Stimulated activated CD8-positive, alpha-beta memory T cell treated with anti-CD3 and anti-CD28 coated beads, Interleukin-15, amount 100 ng/mL, for 48 hours (primary cell): ENCODE measurements at places on chromosomes 2 and 18.

- no peak for DNase-seq
These were observed 112.3 kb downstream of the MEP1B start for GRCh38 chr18:32301976-32302743.

- no peak for DNase-seq
These were observed 78.8 kb upstream of the PELI1 start for GRCh38 chr2:64223055-64223454.

DNA sequence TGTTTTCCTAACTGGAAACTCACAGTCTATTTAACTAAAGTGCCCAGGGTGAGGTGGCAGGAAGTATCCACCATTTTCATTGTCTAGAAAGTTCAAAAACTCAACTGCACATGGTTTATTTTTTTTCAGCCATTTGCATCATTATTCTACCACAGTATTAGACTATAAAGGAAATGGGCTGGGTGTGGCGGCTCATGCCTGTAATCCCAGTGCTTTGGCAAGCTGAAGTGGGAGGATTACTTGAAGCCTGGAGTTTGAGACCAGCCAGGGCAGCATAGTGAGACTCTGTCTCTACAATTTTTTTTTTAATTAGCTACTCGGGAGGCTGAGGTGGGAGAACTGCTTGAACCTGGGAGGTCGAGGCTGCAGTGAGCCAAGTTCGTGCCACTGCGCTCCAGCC lies 213.8 kb downstream of the MYO3B start:
- DNase-seq: no peak

DNA sequence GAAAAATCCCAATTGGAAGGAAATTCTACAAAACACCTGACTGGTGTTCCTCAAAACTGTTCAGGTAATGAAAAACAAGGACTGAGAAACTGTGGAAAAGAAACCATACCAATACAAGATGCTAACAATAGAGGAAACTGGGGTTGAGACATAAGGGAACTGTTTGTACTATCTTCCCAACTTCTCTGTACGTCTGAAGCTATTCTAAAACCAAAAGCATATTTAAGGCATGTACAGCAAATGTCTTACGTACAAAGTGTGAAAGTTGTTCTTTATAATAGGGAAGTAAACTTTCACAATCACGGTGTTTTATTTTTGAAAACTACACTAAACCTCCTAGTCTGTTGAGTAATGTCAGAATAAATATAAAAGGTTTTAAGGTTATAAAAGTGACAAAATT lies 776.1 kb upstream of the RAB6C start:
- DNase-seq: no peak

DNA sequence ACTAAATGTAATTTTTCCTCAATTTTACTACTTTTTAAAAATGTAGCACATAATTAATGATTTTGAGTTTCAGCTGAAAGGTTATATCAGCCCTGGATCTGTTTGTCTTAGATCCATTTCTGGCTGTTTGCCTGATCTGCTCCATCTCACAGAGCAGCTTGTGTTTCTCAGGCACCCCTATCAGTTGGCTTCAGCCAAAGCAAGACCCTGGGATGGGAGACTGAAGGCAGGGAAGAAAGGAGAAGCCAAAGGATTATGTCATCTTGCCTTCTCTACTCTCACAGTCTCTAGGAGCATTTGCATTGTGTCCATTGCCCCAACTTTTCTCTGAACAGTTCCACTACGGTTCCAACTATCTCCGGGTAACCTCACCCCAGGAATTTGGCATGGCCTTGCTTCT lies 110.5 kb downstream of the CCDC148 start:
- DNase-seq: no peak

DNA sequence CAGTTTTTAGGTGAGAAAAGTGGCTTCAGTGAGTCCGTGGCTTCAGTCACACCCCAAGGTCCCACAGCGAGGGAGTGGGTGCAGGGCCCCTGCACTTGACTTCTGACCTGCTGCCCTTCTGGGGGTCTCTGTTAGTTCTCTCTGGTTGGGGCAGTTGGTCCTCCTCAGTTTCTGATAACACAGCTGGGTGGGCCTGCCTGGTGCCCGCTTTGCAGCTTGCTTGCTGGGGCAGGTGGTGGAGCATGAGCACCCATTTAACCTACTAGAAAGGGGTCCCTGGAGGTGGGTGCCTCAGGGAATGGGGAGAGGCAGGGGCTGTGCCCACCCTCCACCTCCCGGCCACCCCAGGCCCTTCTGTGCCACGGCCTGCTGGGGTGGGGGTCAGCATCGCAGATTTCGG lies 83.2 kb downstream of the ASB1 start:
- no peak for DNase-seq

- no peak for DNase-seq
These were observed 74.0 kb downstream of the TTC27 start for GRCh38 chr2:32701806-32702205.

GRCh38 chr2:191166111-191166755 lies 15.4 kb upstream of the STAT4 start:
- DNase-seq: no peak

GRCh38 chr2:177254433-177255226 lies 9.9 kb downstream of the NFE2L2 start:
- DNase-seq: no peak

GRCh38 chr2:20670315-20671035 lies 3.5 kb downstream of the GDF7 start:
- DNase-seq: no peak

GRCh38 chr2:6027066-6027465 lies 334.9 kb downstream of the SOX11 start:
- DNase-seq: no peak

- no peak for DNase-seq
These were observed 2.7 kb downstream of the IGFBP2 start for GRCh38 chr2:216635701-216636550.

- no peak for DNase-seq
These were observed 89.6 kb downstream of the ITGB1BP1 start for GRCh38 chr2:9333591-9334171.

- no peak for DNase-seq
These were observed 45.1 kb downstream of the FARSB start for GRCh38 chr2:222610746-222611145.

DNA sequence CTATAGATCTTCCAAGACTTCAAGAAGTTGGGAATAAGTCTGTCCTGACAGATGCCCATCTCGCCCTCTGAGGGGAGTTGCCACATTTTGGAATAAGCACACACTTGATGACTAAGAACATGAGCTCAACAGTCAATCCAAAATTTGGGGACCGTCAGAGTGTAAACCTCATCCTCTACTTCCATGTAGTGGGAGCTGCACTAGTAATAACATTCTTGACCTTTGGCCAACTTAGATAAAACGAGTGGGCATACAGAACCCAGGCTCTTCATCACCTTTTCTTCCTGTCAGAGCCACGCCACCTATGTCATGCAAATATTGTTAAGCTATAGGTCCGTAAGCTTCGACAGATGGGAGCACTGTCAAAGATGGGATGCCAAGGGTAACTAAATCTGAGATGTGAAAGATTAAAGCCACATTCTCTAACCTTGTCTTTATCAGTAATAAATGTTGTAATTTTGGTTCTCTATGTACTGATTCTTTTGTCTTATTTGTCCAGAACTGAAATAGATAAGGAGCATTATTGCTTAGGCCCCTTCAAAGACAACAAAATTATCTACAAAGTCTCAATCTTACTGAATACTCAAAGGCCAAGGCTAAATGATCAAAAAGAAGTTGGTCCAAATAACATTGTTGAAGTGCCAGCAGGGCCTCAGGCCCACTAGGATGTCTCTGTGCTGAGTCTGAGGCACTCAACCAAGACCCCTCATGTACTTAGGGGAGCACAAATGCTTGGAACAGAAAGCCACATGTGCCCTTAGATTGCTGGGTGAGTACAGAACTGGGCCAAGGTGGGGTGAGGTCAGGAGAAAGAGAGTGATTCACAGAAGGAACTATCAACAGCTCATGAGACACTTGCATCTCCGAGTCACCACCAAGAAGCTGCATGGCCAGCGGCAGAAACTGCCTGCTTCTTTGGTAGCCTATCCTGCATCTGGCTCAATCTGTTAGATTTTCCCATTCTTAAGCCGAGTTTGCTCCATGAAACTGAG lies 15.0 kb downstream of the CDH2 start:
- no peak for DNase-seq

DNA sequence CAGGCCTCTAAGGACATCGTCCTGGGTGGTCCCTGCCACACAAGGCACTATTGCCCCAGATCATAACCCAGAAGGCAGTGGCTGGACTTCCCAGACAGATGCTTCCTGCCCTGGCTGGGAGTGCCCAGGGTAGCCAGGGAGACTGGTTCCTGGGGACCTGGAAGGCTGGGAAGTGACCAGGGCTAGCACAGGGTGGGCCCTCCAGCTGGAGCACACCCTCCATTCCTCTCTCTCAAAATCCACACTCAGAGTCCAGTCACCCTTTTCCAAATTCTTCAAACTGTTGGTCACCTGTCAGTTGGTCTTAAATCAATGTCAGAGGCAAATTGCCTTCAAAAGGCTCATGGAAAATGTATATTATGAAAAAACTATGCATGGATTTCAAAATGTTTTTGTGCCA lies 11.6 kb upstream of the TUBB6 start:
- no peak for DNase-seq

DNA sequence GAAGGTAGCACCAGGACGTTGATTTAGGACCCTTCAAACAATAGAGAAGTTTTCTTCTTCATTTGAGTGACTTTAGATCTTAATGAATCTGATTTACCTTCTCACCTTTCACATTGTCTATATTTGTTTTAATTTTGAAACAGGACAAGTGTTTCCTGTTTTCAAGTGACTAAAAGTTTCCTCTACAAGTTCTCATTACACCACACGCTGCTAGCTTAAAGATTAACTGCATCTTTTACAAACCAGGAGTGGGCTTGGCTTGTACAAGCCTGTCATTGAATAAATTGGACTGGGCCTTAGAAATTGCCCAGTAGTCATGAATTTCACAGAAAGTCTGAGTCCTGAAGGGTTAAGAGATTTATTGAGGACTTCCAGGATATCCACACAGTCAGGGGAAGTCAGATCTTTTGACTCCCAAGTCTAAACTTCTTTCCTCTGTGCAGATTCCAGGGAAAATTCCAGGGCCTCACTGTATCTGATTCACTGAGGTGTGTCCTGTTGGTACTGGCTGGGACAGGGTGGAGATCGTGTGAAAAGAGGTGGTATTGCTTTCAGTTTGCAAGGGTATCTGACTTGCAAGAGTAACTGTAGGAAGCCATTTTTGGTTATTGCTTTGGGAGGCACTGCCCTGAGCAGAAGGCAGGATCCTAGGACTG lies 3.4 kb downstream of the SGPP2 start:
- DNase-seq: no peak

DNA sequence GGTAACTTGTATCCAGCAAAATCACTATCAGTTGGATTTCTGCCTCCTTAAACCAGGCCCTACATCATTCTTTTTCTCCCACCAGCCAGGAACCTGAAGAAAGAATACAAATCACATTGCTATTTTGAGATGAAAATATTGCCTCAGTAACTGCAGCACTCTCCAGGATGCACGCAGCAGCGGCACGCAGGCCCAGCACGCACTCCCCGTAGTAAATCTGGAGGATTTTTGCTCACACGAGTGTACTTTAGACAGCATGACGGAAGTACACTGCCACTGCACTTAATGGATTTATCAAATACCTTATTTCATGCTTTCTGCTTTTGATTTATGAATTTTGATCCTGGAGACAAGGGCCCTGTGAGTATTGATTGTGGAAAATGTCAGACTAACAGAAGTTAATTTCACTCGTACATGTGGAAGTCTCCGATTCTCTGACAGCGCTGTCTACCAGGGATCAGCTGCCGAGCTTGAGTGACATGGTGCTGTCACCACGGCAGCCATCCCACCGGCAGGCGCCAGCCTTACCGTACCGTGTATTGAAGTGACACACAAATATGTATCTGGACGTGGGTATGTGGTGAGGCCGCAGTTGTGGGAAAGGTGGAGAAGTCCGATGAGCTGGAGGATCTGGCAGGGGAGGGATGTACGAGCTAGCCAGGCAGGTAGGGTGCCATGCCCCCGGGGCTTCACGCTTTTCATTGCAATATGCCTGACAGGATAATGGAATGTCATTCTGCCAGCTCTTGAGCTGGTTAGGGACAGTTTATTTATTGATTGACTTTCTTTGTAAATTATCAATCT lies 863.7 kb downstream of the GALR1 start:
- no peak for DNase-seq

- DNase-seq: no peak
These were observed 1132.1 kb upstream of the ZEB2 start for GRCh38 chr2:145652036-145652435.

DNA sequence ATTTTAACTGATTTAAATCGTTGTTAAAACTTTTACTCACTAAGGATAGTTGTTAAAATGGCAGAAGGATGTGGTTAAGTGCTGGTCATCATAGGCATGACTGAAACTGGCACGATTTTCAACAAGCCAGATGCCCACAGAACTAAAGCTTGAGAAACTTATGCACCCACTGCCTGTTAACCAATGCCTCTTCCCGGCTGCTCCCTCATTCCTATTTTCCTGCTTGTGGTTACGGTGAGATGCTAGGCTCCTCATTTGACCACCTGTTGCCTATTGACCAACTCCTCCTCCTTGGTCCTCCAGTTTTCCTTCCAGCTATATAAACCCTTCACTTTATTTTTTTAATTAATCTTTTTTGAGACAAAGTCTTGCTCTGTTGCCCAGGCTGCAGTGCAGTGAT lies 238.7 kb downstream of the TFCP2L1 start:
- no peak for DNase-seq

DNA sequence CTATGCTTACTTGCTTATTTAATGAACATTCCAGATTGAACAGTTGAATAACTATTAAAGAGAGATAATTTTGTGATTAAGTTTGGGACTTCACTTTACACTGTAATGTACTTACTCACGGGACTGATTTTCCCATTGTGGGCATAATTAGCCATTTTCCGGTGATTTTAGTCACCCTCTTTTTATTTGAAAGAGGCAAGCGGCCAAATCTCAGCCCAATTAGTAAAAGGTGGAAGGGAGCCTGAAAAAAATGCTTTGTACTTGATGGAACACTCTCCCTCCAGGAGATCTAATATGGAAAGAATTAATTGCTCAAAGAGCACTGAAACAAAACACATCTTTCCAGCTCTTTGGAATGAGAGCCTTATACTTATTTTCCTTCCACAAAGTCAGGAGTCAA lies 50.2 kb downstream of the CALCRL start:
- no peak for DNase-seq

- no peak for DNase-seq
These were observed 91.0 kb downstream of the MAPRE2 start for GRCh38 chr18:35132021-35132902.

GRCh38 chr2:151833984-151834383 lies 5.8 kb upstream of the ARL5A start:
- DNase-seq: no peak
